ENCODE measurements at places on chromosomes 3 and 15.

DNA sequence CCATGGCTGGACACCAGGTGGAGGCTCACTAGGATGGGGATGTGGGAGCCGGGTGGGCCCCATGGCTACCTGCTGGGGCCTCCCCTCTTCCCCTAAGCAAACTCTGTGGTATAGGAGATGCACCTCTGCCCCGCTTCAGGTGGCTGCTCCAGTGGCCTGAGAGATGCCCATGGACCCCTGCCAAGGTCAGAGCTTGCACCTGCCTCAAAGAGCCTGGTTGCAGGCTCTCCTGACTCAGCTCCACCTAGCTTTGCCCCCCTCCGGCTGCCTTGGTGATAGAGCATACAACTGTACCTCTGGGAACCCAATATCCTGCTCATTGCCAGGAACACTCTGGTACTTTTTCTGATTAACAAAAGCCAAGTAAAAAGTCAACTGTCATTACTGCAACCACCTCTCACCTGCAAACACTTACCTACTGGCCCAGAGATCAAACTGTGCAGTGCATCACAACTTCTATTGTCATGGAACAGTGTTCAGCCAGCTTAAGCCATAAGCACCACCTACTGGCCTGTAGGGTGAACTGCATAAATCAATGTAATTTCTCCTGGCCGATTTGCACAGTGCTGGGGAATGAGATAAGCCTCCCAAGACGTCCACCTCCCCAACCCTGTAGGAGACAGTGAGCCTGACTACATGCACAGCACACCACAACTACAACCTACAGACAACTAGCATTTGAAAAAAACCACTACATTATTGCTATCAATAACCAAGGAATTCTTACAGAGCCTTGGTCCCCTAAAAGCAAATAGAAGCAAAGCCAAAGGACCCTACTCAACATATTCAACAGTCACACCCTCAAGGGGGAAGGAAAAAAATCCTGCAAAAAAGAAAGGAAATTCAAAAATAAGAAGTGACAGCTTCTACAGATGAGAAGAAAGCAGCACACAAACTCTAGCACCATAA is 352.4 kb upstream of the ARHGEF26 start:
- peak; percentile 70 for DNase-seq

GRCh38 chr15:76328958-76329357 is 7.6 kb upstream of the ISL2 start:
- no peak for DNase-seq

DNA sequence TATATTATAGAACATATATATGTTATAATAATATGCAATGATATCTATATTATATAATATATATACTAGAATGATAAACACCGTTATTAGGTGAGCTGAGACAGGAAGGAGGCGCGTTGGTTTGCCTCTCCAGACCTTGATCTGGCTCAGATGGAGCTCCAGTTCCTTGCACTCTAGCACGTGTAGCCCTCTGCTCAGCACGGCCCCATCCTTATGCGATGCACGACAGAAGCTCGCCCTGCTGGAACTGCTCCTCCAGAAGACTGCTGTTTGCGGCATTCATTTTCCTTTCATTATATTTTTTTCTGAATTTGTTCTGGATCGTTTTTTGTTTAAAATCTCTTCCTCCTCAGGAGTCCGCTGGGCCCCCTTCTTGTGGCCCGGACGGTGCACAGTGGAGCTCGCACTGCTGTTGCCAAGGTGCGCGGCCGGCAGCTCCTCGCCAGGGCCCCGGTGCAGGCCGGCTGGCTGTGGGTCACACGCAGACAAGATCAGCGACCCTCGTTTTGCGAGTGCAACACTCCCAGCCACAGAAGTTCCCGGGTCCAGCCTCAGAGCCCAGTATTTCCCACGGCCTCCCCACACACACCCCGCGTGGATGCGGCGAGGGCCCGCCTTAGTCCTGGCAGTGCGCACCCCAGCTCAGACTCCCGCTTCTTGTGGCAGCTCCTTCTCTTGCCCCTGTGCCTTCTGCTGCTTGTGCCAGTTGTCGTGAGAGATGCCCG is 112.2 kb downstream of the CHL1 start:
- DNase-seq, result no peak

- DNase-seq, result no peak
Measured at GRCh38 chr3:99473321-99473751, 165.1 kb upstream of the COL8A1 start.

- no peak for DNase-seq
Measured at GRCh38 chr15:63997715-63998442, 48.4 kb downstream of the DAPK2 start.

- DNase-seq, result peak; percentile 65
Measured at GRCh38 chr15:30979457-30979856, 12.0 kb downstream of the MTMR10 start.
